ENCODE measurements at places on chromosomes 3 and 15.

DNA sequence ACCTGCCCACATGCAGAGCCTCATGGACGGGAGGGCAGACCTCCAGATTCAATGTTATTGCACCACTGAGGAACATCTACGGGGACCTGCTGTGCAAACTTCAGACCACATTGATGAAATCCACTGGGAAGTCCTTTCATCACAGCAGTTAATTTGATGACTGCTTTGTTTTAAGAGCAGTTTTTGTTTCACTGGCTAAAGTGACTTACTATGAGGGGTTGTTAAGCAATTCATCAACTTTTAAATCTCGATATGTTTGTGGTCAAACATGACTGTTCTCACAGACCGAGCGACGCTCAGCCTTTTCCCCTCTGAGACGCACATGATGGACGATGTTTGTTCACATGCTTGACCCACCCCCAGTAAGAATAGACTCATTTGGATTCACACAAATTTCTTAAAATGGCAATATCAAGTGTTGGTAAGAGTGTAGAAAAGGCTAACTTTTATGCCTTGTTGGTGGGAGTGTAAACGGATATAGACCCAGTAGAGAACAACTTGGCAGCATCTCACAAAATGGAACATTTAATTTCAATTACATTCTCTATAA, 35.9 kb upstream of the IREB2 start:
- no peak for DNase-seq

GRCh38 chr3:73259291-73259690, 197.8 kb downstream of the EBLN2 start:
- no peak for DNase-seq

- DNase-seq, result no peak
These were observed 35.8 kb downstream of the BTD start for GRCh38 chr3:15637131-15637951.

- no peak for DNase-seq
These were observed 105.3 kb upstream of the AGBL1 start for GRCh38 chr15:85974348-85974705.

DNA sequence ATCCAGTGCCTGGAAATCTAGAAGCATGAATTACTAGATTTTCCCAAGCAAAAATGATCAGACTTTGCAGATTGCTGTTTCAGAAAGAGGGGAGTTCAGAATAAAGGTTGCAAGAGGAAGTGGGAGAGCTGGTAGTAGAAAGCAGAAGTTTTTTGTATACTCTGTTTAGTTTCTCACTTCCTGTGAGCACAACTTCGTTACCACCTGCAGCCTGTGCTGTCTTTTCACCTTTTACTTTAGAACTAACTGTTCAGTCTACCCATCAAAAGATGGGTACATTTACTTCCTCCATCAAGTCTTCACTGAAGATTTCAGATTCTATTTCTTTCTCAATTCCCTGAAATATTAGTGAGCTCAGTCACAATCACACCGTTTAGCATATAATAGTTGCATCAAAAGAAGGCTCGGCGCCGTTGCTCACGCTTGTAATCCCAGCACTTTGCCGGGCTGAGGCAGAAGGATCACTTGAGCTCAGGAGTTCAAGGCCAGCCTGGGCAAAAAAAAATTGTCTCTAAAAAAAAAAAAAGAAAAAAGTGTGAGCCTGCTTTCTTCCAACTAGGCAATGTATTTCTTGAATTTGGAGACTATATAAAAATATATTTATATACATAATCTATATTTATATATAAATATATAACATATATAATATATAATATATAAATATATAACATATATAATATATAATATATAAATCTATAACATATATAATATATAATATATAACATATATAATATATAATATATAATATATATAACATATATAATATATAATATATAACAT, 1.8 kb upstream of the CEP97 start:
- no peak for DNase-seq

GRCh38 chr3:109903100-109903499, 565.8 kb upstream of the DPPA4 start:
- no peak for DNase-seq

DNA sequence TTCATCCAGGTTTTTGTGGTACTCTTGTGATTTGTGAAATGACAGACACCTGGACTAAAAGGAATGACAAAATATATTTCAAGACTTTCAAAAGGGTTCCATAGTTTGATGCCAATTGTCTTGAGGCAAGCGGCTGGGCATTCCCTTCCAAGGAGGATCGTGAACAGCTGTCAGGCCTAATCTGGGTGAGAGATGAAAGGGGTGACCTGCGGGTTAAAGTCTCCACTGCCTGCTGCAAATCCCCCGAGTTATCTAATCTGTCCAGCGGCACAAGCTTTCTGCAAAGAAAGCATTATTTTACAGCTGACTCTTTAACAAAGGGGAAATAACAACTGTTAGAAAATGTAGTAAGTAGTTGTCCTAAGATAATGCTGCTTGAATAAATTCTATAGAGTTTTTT, 128.7 kb upstream of the MB21D2 start:
- DNase-seq, result no peak

DNA sequence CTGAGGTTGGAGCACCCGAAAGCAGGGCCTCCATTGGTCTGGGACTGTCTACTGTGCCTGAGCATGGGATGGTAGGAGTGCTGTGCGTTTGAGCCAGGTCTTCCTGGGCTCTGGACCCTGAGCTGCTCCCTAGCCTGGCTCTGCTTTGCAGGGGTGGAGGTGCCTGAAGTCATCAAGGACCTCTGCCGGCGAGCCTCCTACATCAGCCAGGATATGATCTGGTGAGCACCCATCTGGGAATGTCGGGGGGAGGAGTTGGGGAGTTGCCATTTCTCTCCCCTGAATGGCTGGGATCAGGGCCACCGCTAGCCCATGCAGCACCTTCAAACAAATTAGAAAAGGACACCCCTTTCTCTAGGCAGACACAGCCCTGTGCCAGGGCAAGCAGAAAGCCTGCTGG, 20.7 kb downstream of the DUOX1 start:
- no peak for DNase-seq

- no peak for DNase-seq
These were observed 43.4 kb downstream of the ERC2 start for GRCh38 chr3:56424885-56425284.

DNA sequence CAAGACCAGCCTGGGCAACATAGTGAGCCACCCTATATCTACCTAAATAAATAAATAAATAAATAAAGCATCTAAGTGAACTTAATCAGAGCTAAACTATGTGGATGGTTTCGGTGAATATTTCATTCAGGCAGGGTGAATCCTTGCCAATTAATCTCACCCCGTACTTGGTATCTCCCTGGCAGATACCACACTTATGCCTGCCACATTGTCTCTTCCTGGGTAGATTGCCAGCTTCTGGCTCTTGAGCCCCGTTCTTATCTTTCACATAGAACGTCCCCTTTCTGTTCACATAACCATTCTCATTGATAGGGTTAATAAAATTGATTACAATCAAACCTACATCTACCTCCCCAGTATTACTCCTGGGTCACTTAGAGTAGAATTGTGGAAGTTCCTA, 7.0 kb downstream of the SNAP23 start:
- no peak for DNase-seq

GRCh38 chr3:157782236-157782635, 279.0 kb upstream of the VEPH1 start:
- no peak for DNase-seq

DNA sequence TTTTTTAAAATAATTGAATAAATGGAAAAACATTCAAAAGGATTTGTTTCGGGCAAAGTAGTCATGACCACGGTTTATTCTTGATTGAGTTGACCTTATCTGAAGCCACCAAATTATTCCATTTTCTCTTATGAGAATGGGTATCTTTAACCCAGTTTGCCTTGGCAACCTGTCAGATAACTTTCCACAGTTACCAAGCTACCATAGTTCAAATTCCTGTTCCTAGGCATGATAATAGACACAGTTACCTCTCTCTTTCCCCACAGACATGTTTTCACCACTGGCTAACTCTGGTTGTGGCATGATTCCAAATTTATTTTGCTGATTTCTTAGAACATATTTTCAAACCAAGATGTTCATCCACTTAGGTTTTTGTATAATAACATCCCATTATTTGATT, 84.9 kb downstream of the NECTIN3 start:
- DNase-seq, result no peak

DNA sequence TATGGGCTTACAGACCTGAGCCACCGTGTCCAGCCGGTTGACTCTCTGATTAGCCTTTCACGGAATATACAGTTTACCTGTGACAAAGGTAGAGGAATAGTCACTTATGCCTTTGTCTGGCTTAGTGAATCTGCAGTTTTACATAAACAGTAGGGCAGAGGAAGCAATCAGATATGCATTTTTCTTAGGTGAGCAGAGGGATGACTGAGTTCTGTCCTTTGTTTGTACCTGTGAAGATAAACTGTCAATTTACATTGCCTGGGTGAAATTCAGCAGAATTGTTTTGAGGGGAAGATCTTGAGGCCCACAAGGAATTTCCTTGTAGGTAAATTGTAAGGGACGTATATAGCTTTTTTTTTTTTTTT, 10.8 kb downstream of the EDEM1 start:
- no peak for DNase-seq

DNA sequence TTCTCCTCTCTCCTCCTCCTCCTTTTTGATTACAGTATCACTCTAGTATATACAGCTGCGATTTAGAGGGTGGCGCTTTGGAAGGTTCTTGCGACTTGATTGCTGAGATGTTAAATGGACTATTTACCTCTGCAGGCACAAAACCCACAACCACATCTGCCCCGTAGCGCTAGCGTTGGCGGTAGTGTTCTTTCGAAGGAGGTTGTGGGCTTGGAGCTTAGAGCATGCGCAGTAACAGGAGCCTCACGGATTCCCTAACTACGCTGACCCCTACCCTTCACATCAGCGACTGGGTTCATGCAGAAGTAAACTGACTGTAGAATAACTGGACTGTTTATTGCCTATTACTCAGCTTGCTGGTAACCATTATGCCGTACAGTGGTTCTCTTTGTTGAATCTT, 58.0 kb downstream of the CGGBP1 start:
- peak; percentile 24 for DNase-seq

- DNase-seq, result no peak
These were observed 34.1 kb downstream of the CEP19 start for GRCh38 chr3:196677931-196678330.

DNA sequence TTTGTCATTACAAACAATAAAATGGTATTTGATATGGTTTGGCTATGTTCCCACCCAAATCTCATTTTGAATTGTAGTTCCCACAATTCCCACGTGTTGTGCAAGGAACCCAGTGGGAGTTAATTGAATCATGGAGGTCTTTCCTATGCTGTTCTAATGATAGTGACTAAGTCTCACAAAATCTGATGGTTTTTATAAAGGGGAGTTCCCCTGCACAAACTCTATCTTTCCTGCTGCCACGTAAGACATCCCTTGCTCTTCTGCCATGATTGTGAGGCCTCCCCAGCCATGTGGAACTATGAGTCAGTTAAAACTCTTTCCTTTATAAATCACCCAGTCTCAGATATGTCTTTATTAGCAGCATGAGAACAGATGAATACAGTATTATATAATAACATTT, 15.4 kb upstream of the AADAC start:
- no peak for DNase-seq

- no peak for DNase-seq
These were observed 96.7 kb upstream of the KCNMB2 start for GRCh38 chr3:178439504-178439903.

DNA sequence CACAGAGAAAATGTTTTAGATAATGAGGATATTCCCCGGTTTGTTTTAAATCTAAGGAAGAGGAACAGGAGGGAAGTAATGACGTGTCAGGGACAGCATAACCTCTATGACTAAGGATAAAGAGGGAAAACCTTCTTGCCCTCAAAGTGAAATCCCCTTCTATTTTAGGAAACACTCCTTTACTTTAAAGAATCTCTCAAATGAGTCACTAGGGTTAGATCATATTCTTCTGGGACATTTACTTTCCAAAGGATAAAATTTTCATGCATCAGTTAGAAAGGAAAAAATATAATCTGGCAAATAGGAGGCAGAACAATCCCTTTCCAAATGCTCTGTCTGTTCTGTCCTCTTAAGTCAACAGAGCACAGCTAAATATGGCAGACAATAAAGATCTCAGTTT, 43.2 kb upstream of the UBE2E2 start:
- no peak for DNase-seq

- no peak for DNase-seq
These were observed 20.0 kb downstream of the TNK2 start for GRCh38 chr3:195888311-195888761.

- no peak for DNase-seq
These were observed 14.6 kb downstream of the SPINK8 start for GRCh38 chr3:48318713-48319468.

DNA sequence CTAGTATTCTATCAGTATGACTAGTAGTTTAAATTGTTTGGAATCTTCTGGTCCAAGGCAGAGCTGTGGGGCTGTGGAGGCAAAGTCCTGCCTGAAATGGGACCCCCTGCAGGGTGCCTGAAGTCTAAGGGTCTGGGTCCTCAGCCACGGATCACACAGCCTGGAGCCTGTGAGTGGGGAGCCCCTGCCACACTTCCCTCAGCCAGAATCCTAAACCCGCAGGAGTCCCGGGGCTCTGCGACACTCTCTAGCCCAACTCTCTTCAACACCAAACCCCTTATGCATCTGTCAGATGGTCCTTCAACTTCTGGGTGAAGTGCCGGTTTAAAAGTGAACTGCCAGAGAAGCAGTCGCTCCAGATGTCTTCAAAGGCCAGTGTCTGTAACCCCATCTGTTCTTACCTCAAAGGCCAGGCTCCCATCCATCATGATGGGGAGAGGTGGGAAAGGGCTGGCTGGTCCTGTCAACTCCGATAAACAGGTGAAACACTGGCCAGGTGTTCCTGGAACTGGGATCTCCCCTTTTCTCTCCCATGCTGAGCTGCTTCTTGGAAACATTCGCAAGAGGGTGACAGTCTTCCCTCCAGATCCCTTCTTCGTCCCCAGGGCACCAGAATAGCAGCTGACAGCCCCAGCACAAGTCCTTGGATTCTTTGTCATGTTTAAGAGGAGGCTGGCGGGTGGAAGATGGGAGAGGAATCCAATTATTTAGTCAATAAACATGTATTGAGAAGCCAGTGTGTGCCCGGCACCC, 45.6 kb downstream of the CPN2 start:
- no peak for DNase-seq

GRCh38 chr3:182083112-182083511, 371.4 kb downstream of the SOX2 start:
- DNase-seq, result no peak

GRCh38 chr3:55474213-55474632, 12.9 kb downstream of the WNT5A start:
- DNase-seq, result no peak

- DNase-seq, result no peak
These were observed 63.5 kb downstream of the BFSP2 start for GRCh38 chr3:133463347-133463860.

GRCh38 chr3:50551054-50551659, 16.4 kb downstream of the C3orf18 start:
- no peak for DNase-seq

DNA sequence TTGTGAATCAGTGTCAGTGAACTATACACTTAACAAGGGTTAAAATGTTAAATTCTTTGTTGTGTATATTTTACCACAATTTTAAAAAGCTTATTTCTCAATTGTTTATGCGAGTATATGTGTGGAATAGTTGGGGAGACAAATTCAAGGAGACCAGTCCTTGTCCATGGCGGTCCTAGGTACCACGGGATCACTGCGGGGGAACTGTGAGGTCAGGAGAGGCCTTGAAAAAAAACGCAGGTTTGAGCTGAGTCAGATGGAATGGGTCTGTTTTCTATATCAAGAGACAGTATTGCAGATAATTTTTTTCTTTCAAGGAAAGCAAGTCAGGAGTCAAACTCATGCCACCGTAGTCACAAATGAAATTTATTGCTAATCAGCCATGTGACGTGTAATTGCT, 18.5 kb downstream of the IGF1R start:
- DNase-seq, result no peak

- DNase-seq, result no peak
These were observed 138.6 kb upstream of the MEF2A start for GRCh38 chr15:99427210-99427609.
